ENCODE measurements at places on chromosomes 3 and 15. TPM values are rescaled to one million over a fixed set of nuclear protein-coding genes. Genes with fewer than 3 reads are reported as not detected.

- no peak for DNase-seq
These were observed 22.7 kb downstream of the KLHL6 start for GRCh38 chr3:183532620-183533411.

DNA sequence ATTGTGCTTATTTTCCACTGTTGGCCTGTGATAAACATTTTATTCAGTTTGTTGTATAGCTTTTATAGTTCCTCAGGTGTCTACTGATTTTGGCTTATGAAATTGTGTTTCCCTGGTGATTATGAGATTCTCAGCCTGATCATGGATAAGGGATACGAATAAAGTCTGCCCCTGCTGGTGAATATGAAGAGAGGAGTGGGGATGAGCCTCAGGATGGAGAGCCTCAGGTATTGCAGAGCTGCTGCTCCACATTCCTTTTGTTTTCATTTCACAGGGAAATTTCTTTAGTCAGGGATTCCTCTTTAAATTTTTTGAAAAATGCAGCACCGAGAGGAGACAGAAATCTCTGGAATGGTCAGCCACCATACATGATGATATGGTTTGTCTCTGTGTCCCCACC lies 14.7 kb upstream of the RAB6B start:
- no peak for DNase-seq

Gene RARB
- 0.15 TPM for polyA plus RNA-seq

Gene WDR5B
- 1.4 TPM for polyA plus RNA-seq

DNA sequence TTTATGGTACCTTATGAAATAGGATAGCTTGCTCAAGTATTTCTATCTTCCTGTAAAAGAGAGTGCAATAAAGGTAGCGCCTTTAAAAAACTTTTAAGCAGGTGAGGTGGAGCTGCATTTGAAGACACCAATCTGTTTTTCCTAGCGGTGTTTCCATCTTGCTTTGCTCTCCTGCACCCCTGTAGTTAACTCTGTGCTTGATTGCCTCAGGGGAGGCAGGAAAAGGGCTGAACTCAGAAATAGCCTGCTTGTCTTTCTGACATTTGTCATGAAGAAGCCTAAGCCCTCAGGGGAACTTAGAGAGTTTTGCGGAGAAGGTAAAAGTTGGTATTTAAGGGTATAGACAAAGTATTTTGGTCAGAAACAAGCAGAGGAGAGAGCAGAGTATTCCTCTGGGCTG lies 63.0 kb upstream of the TPRG1 start:
- no peak for DNase-seq

- DNase-seq: peak; percentile 69
These were observed 675 bp downstream of the RBM15B start for GRCh38 chr3:51391566-51392354.
